Calu3 (cell line): ENCODE measurements at places on chromosomes 6 and 20.

DNA sequence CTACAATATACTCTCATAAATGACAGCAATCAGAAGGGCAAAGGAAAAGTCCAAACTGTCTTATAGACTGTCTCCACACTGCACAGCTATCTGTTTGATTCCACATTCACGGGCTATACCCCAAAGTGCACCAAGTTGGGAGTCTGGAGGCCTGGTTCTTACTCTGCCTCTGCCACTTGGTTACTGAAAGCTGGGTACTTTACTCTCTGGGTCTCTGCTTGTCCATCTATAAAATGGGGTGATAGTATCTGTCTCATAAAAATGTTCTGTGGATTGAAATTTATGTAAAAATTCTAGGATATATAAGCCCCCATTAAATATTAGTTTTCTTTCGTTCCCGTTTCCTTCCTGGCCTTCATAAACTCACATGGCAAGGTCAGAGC lies 86.5 kb downstream of the CD164 start:
- DNase-seq = no peak

DNA sequence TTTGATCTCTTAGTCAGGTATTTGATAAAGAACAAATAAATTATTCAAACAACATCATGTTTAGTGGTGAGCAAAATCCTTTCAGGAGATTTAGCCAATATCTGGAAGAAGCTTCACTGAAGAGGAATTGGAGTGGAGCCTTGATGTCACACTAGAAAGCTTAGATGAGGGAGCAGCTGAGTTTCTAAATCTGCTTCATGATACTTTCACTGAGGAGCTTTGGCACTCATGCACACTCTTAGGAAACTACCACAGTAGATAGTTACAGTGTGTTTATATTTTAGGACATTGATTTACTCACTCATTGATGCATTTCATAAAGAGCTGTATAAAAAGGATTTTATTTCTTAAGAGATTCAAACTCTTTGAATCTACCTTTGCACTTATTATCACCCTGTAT lies 366.2 kb upstream of the BTBD3 start:
- no peak for DNase-seq

- DNase-seq = no peak
Observed at GRCh38 chr6:48048451-48049146, 62.4 kb downstream of the PTCHD4 start.

GRCh38 chr20:62953839-62954703 lies 1.6 kb downstream of the SLC17A9 start:
- no peak for DNase-seq

DNA sequence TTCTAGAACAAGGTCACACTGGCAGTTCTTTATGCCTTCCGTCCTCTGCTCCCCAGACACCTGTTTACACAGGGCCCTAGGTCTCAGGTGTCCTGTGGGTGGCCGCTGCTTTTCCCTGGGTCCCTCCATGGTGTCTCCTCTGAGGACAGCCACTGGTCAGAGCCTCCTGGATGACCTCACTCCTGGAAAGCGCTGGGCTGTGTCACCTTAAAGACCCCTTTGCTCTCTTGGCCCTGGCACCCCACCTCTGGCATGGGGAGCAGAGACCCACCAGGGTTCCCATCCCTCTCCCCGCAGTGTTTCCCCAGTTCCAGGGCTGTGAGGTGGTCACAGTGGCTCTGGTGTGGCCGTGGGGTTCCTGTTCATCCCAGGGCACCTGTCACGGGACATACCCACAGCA lies 33.9 kb downstream of the NTSR1 start:
- DNase-seq = no peak

DNA sequence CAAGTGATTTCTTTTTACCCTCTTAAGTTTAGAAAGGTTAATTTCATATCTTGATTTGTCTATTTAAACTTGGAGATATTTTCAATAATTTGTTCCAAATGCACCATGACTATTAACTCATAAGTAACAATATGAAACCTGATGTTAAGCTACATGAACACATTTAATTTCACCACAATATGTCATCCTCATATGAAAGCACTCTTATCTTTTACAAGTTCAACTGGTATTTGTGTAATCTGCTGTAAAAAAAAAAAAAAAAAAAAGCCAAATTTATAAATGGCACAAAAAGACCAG lies 110.4 kb downstream of the HFE start:
- no peak for DNase-seq

- no peak for DNase-seq
Observed at GRCh38 chr6:35600659-35601125, 88.0 kb upstream of the TULP1 start.
